ENCODE measurements at places on chromosomes 3 and 15.
A peak's percentile ranks its signal among the peaks of the same experiment; 100 is the strongest.

DNA sequence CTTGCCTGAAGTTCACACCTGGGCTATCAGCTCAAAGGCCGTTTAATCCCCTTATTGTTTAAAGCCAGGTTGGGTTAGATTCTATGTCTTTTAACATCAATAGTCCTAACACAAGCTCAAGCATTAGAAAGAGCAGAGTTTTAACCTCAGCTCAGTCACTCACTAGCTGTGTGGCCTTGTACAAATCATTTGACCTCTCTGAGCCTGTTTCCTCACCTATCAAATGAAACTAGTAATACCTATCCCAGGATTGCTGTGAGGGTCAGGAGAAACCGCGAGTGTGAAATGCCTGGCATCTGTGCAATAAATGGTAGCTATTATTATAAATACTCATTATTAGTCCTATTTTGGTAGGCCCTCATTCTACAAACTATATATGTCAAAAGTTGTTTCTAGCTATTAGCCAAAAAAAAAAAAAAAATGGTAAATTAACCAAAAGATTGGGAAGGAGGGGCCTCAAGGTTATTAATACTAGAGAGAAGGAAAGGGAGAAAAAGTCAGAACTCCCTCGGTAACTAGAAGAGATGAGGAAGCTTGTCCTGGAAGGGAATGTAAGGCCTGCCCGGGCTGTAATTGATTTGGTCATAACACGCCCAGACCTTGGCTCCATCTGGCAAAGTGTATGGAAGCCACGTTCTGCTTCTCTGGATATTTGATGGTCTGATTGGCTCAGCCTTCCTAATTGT lies 510.5 kb upstream of the PROK2 start:
- no peak for DNase-seq

GRCh38 chr15:74791667-74792066 lies 9.8 kb downstream of the CSK start:
- no peak for DNase-seq

DNA sequence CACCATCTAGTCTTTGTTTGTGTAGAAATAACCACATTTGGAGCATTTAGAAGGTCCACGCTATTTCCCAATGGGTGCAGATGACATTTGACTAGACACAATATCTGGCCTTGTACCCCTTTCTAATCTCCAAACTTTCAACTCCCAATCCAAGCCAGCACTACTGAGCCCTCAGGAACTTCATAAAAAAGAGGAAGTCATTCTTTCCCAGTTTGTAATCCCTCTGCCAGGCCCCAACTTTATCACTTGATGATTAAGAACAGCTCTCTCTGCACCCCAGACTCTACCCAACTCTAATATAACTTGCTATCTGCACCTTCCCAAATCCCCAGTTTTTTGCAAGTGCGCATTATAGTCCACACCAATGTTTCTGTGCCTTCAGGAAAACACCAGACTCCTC lies 170.2 kb downstream of the KCNMB2 start:
- DNase-seq: no peak

DNA sequence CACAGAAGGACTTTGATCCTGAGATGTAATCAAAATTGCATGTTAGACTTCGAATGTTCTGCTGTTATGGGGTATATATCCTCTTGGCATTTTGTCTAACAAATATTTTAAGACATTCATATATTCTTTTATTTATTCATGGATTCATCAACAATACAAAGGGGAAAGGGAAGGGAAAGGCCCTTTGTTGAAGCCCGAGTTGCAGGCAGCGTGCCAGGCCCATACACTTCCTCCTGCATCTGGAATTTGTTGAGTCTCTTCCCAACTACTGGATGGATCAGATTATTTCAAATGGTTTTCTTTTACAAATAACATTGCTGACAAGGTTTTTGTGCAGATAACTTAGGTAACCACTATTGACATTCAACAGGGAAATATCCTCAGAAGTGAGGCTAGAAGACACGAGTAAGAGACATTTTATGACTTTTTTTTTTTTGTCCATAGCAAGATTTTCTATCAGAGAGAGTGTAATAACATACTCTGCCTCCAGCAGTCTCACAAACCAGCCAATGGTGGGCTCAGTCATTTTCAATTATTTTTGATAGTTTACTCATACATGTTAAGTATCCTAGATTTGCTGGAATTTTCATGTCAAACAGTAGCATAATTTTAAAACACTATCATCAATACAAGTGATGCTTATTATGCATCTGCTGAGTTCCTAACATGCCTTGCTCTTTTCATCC lies 94.3 kb downstream of the RPL39L start:
- no peak for DNase-seq

DNA sequence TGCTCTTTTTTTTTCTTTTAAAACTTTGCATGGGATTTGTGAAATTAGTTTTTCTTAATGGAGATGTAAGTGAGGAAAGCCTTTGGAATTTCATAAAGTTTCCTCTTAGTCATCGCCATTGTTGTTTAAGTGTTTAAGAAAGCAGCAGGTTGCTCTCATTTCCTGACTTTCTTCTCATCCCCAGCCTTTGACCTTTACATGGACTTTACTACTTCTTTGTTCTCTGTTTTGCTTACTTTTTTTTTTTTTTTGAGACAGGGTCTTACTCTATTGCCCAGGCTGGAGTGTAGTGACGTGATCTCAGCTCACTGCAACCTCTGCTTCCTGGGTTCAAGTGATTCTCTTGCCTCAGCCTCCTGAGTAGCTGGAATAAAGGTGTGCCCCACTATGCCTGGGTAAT lies 38.6 kb downstream of the FBXL2 start:
- DNase-seq: peak; percentile 38

DNA sequence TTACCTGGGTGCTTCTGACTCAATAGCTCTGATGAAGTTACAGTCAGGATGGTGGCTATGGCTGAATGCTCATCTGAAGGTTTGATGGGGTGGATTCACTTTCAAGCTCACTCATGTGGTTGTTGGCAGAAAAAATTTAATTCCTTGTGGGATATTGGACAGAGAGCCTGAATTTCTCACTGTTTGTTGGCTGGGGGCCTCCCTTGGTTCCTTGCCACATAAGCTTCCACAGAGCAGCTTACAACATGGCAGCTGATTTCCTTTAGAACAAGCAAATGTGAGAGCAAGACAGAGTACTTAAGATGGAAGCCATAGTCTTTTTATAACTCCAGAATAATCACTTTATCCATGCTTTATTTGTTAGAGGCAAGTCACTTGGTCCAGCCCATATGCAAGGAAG lies 150.6 kb downstream of the PPM1L start:
- DNase-seq: no peak

DNA sequence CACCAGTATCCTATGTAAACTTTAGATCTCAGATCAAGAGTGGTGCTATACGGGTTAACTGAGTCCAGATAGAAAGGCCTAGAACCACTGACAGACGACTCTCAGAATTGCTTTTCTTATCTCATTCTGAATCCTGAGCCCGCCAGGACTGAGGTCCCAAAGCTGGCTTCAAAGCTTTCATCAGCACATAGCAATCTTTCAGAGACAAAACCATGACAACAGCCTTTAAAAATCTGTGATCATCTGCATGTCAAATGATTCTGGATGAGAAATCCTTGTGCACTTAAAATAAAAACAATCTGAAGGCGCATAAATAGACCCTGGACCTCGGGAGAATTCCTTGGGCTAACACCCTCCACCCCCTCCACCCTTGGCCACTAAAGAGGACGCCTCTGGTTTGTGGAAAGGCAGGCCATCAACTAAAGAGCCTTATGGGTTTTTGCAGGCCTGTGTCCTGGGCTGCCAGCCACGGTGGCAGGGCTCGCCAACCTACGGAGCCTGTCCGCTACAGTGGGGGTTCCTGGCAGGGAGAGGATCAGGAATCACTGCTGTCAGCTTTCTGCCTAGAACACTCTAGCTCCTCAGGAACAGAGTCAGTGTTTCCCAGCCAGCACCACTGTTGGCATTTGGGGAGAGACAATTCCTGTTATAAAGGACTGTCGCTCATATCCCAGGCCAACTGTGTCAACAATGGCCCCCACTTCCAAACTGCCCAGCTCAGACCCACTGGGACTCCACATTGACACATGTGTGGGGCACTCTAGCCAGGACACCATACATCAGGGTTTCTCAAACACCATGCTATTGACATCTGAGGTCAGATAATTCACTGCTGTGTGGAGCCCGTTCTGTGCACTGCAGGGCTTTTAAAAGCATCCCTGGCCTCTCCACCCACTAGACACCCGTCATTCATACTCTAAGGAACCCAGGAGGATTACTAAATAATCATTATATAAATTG lies 20.2 kb downstream of the TLE3 start:
- DNase-seq: no peak

- DNase-seq: no peak
These were observed 10.7 kb upstream of the DNAJC13 start for GRCh38 chr3:132406587-132406986.

GRCh38 chr15:57118013-57118799 lies 199.8 kb downstream of the TCF12 start:
- peak; percentile 27 for DNase-seq

- DNase-seq: no peak
These were observed 31.0 kb upstream of the TM4SF4 start for GRCh38 chr3:149443545-149443912.

- DNase-seq: no peak
These were observed 61.9 kb downstream of the LRRK1 start for GRCh38 chr15:100981086-100981485.

DNA sequence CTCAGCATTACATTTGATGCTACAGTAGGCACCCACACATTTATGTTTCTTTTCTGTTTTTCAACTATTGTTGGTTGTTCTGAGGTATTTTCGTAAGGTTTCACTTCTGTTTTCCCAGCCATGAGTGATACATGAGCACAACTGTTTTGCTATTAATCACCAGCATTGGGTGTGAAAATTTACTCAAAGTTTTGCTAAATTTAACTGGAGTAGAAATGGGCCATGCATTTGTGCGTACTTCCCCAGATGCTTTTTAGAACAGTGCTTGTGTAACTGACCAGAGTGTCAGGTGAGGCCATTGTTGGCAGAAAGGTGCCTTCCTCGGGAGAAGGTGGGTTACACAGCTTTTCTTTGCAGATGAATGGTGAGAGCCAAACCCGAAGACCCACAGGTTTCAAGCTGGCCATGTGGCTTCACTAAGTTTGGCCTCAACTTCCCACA lies 70.4 kb downstream of the ST6GAL1 start:
- DNase-seq: no peak

GRCh38 chr15:63530752-63531299 lies 26.4 kb downstream of the USP3 start:
- DNase-seq: no peak

GRCh38 chr3:33900809-33901505 lies 102.5 kb downstream of the PDCD6IP start:
- DNase-seq: no peak

GRCh38 chr3:112931736-112932521 lies 43.0 kb downstream of the CD200R1 start:
- DNase-seq: no peak

DNA sequence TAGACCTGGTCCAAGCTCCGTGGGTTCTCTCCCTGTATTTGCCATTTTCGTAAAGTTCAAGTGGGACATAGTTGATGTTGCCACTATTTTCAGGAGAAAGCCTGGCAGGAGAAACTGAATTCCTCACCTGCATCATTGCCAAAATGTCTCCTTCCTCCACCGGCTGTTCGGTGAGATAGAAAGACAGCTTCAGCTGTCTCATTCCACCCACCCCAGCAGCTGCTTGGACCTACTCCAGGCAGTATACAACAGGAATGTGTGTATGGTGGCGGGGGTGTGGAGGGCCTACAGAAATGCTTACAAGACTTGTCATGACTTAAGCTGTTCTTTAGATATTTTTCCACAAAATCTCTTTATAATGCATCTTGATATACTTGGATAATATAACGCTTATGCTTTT lies 132.7 kb upstream of the RAP2B start:
- no peak for DNase-seq

DNA sequence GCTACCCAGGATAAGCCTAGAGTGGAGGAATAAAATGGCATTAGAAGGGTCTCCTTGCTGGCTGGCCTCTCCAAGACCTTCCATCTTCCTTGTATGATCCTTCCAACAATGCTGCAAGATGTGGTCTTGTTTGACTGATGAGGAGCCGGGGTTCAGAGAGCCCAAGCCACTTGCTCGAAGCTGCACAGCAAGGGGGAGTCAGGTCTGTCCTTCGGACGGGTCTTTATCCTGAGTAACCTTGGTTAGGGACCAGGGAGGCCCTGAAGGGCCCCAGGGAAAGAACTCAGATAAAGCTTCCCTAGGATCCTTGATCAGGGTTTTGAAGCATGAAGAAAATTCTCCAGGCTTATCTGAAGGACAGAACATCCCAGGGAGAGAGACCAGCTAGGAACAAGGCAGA lies 7.0 kb upstream of the DNAJB8 start:
- DNase-seq: no peak

- DNase-seq: no peak
These were observed 107.3 kb downstream of the KCNAB1 start for GRCh38 chr3:156227704-156228103.

- no peak for DNase-seq
These were observed 17.2 kb downstream of the TSPAN3 start for GRCh38 chr15:77053709-77054108.

Measured in HepG2 (cell line).